Activated T-cell treated with anti-CD3 and anti-CD28 coated beads, Interleukin-2, amount 50 U/mL, for 4 hours (primary cell): ENCODE measurements at places on chromosomes 11 and 22. TPM values are rescaled to one million over a fixed set of nuclear protein-coding genes. Genes with fewer than 3 reads are reported as not detected.

MUC5AC gene
- under 0.01 TPM for total RNA-seq

THY1 gene
- 0.35 TPM for total RNA-seq

LRRC32 gene
- 5.8 TPM for total RNA-seq

RRP8 gene
- total RNA-seq: 48.2 TPM
